ENCODE measurements at places on chromosomes 2 and 18.

DNA sequence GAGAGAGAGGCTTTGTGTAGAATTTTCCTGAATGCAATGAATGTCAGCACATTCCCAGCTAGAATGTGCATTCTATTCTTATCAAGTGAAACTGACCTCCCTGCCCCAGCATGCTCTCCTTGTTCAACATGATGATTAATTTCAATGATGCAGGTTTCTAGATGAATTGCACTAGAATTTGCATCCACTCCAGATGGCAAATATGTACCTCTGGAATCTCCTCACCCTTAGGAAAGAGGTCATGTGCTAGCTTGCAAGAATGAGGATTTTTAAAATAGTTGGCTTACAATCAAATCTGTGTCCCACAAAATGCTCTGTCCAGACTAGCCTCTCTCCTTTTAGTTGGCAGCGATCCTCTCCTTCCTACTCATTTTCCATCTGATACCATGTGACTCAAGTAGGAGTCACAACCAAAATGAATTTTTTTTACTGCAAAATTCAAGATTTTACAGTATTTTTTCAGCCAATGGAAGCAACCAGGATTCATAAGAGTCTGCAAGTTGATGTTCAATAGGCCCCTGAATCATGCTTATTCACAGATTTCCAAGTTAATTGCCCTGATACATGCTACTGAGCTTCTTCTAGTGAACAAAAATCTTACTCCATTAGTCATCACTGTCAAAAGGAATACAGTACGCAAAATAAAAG is 21.0 kb upstream of the STAT4 start:
- DNase-seq, result no peak

GRCh38 chr2:48439102-48439501 is 90.9 kb upstream of the STON1 start:
- DNase-seq, result no peak

GRCh38 chr18:47985866-47986265 is 55.4 kb upstream of the SMAD2 start:
- DNase-seq, result no peak

- DNase-seq, result no peak
Observed at GRCh38 chr2:1544478-1545069, 131.3 kb downstream of the TPO start.

- no peak for DNase-seq
Observed at GRCh38 chr2:54572262-54572635, 116.1 kb downstream of the SPTBN1 start.

DNA sequence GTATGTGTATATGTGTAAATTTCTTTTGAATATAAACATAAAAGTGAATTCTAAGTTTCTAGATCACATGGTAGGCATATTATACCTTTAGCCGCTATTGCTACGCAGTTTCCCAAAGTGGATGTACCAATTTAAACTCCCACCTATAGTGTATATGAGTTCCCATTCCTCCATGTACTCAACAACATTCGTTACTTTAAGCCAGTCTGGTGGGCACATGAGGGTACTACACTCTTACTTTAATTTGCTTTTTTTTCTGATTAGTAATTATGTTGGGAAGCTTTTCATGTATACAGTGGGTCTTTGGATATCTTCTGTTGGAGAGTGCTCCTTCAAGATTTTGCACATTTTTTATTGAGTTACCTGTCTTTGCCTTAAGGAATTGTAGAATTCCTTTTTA is 683.8 kb downstream of the ERBB4 start:
- no peak for DNase-seq

DNA sequence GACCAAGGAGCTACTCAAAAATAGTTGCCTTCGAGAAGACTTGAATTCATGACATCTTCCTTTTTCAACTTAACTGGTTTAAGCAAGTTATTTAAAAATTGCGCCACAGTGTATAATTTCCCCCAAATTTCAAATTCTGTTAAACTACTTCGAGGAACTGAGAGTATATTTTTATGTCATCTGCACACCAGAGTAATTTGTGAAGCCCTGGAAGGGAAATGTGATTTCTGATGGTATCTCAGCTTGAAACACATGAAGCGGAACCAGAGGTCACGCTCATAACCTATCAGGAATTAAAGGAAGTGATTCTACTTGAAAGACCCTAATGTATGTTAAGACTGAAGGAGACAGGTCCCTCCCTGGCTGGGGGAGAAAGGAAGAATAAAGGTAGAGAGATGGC is 33.9 kb upstream of the DARS1 start:
- no peak for DNase-seq

GRCh38 chr2:208686665-208687064 is 280.1 kb downstream of the PTH2R start:
- DNase-seq, result no peak

DNA sequence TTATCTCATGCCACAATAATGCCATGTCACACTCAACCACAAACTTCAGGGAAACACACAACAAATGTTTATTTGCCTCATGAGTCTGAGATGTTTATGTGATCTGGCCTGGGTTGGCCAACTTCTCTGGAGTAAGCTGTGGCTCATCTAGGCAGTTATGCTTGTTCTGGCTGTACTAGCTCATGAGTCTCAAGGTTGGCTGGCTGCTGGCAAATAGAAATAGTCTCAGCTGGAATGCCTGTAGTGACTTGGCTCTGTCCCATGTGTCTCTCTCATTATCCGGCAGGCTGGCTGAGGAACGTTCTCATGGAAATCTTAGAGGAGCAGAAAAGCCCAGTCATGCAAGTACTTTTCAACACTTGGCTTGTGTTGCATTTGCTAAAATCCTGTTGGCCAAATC is 234.9 kb upstream of the CDH2 start:
- no peak for DNase-seq

- DNase-seq, result no peak
Observed at GRCh38 chr2:176562359-176563078, 293.3 kb downstream of the MTX2 start.

DNA sequence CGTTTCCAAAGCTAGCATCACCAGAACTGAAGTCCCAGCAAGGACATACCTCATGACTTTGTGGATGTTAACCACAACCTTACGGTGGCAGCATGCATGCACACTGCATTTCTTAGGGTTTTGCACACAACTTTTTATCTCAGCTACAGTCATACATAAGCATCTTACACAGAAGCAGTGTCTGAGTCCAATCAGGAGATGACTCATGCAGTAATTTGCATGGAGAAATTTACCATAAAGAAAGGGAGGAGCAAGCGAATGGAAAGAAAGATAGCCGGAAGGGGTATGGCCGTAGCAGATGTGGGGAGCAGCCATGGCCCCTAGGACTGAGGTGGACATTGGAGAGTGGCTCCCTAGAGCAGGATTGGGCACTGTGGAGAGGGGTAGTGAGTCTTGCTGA is 522.5 kb downstream of the GALR1 start:
- DNase-seq, result no peak

DNA sequence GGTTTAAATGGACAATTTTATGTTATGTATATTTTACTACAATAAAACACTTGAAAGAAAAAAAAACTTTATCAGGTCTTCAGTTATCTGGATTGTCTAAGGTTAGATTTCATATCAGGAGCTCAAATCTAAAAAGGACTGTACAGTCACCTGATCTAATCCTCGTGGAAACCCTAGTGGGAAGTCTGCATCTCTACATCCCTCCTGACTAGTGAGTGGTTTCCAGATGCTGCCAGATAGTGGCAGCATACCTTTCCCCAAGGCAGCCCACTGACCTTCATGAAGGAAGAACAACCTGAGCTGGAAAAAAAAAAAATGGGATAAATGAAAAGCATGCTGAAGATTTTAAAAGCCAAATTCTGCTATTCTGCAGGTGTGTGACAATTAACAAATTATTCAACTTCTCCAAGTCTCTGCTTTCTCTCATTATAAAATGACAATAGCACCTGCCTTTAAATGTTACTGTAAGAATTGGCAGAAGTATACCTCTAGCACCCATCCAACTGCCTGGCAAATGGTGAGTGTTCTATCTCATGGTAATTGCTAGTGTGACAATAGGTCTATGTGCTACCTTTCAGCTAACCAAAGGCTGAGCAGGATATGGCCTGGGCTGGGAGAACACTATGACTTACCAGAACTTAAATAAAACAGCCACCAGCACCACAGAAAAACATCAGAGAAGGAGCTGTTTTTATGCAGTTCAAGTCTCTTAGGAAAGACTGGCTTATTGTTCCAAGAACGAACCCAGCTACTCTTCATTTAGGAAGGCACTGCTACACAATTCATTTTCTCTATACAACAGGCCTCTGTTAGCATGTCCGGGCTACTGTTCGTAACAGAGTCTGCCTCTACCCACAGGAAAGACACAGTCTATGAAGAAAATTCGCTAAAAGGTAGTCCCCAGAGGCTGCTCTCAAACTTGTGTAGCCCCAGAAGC is 8.6 kb downstream of the CLASP1 start:
- no peak for DNase-seq

DNA sequence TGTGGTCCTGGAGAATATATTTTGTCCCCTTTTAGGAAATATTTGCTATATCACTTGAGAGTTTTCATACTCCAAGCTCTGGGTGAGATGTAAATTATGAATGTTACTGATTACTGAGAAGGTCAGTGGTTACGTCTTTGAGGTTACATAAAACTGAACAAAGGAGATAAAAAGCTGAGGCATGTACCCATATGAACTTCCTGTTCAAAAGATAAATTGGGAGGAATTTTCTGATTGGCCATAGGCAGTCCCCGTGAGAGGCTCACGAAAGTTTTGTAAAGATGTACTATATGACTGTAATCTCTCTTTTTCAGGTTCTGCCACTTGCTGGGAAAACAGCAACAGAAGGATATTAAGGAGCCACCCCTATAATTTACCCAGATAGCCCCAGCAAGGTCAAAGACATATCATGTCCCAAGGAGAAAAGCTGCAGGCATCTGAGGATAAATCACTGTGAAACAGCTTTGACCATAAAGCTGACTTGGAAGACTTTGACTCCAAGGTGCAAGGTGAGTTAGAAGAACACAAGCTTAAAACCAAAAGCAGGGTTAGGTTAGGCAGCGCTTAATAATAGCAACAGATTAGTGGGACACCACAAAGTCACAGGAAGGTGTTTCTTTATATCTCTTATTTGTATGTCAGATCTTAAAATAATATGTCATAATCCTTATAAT is 90.4 kb downstream of the OSBPL6 start:
- no peak for DNase-seq

DNA sequence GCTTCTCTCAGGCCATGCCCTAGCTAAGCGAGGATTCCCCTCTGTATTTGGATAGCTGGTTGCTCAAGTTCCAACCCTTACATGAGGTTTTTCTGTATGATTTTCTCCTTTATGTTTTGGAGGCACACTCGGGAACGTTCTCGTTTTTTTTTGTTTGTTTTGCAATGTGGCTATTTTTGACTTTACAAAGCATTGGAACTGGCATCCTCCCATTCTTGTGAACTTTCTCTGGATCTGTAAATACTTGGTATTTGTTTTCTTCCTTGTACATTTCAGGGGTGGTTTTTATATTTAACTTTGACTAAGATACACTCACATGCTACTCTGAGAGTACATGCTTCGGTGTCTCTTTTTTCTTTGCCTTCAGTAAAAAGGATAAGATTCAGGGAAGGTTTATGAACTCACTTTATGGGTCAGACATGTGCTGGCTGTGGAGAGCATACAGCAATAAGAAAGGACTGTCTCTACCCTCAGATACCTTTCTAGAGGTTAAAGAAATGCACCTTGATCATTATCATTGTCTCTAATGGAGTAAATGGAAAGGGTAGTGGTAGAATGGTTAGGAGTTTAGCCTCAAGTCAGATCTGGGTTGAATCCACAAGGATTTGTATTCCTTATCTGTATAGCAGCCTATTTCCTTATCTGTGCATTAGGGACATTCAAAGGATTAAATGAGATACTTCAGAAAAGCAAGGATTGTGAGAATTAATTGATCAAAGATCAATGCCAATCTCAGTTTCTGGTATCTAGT is 61.9 kb downstream of the MEIS1 start:
- no peak for DNase-seq

- DNase-seq, result no peak
Observed at GRCh38 chr2:172082944-172083627, 2.2 kb upstream of the DLX1 start.

DNA sequence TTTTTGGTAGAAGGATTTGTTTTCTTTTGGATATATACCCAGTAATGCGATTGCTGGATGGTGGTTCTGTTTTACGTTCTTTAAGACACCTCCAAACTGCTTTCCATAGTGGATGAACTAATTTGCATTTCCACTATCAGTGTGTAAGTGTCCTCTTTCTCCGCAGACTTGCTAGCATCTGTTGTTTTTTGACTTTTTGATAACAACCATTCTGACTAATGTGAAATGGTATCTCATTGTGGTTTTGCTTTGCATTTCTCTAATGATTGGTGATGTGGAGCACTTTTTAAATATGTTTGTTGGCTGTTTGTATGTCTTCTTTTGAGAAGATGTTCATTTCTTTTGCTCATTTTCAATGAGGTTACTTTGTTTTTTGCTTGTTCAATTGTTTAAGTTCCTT is 260.9 kb upstream of the CWC22 start:
- no peak for DNase-seq

GRCh38 chr18:45526114-45526841 is 89.0 kb upstream of the SLC14A2 start:
- DNase-seq, result no peak

DNA sequence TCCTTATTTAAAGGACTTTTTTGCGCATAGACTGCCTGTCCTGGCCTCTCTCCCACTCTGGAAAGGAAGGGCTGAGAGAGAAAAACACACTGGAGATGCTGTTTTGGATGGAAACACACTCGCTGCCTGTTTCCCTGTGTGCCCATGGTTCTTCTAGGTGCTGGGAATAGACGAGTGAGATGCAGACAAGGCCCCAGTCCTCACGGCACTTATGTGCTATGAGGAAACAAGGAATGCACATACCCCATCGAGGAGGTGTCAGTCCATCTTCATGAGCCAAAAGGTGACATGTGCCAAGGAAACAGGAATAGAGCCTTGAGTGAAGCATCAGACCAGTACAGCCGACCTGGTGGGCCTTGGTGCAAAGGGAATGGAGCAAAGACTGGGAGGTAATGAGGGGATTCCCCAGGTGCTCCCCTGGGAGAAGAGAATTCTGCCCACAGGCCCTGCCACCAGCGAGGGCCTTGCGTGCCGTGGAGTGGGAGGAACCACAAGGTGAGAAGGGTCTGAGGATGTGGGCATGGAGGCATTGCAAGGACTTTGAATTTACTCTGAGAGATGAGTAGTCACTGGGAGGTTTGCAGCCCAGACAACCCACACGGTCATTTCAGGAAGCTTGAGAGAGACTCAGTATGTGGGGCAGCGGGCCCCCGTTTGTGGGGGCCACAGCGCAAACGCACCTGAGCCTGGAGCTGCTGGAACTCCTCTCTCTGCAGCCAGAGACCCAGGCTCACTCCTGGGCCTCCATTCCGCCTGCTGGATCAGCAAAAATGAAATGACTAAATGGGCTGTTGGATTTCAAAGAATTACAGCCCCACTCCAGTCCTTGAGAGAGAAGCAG is 197.5 kb upstream of the COPS8 start:
- no peak for DNase-seq

DNA sequence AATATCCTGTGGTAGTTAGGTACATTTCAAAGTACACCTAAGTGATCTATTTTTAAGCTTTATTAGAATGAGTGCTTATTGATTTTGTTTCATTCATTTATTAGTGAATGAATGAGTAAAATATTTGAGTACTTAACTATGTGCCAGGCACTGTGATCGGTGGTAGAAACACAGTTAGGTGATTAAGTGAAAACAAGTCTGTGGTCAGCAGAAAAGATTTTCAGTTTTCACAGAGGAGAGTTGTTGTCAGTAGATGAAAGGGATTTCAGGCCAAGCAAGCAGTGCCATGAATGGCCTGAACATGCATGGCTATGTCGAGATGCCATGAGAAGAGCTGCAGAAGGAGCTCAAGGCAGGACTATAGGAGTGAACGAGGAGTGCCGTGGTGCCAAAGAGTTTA is 85.9 kb downstream of the SPTBN1 start:
- no peak for DNase-seq

- DNase-seq, result no peak
Observed at GRCh38 chr2:37868866-37869265, 56.2 kb upstream of the RMDN2 start.

All from NCI-H1694 (cell line).